ENCODE measurements at places on chromosomes 12 and 14.

- DNase-seq: no peak
These were observed 30.5 kb downstream of the PRKD1 start for GRCh38 chr14:29897181-29897580.

GRCh38 chr12:52011602-52012214, 5.0 kb downstream of the TAMALIN start:
- no peak for DNase-seq

GRCh38 chr12:90305379-90305778, 596.7 kb upstream of the ATP2B1 start:
- no peak for DNase-seq

DNA sequence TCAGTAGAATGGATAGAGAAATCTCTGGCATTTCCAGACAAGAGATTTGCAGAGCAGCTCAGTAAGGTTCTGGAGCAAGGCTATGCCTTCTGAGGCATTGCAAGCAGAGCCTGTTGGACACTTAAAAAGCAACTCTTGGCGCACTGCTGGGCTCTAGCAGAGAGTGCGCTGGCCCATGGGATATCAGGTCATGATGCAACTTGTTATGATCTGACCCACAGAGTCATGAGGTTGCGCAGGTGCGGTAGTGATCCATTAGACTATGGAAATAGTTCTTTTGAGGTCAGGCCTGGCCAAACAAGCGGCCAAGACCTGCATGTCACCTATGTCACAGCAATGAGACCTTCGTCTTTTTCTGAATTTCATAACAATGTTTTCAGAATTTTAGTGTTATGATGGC, 168.6 kb downstream of the TMTC3 start:
- DNase-seq: no peak

DNA sequence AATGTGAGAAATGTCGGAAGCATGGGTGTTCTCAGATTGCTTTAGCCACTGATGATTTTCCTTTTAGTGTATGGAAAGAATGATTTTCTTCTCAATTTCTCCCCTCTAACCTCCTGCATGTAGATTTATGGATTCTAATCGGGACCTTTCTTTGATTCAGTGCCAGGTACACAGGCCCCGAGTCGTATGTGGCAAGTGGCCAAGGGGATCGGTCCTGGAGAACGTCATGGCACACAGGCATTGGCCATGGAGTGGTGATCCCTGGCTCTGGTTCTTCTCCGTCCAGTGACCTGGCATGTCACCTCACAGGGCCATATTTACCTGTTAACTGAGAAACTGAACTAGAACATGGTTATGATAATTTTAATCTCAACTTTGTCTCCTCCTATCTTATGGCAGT, 58.1 kb downstream of the ETV6 start:
- DNase-seq: no peak

DNA sequence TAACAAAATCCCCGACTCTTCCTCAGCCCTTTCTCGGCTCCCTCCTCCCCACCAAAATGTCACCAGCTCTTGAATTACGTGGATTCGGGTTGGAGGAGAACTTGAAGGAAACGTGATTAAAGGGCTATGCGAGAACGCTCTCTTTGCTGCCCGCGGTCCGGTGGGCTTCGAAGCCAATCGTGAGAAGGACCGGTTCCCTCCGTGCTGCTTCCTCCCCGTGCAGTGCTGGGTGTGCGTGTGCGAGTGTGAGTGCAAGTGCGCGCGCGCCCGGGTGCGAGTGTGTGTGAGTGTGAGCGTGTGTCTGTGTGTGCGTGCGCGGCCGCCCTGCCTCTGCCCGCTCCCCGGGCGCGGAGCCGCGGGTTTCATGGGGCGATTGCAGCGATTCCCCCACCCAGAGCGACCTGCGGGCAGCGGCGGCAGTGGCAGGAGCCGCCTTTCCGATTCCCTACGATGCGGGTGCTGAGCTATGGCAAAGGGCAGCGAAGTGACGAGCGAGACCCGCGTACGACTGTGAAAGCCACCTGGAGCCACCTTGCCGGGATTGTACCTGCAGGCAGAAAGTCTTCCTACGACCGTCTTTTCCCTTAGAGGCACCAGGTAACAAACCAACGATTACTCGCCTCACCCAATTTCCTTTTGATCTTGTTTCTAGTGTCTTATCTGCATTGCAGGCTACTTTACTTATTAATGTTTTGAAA, 1.4 kb downstream of the LRFN5 start:
- DNase-seq: no peak

DNA sequence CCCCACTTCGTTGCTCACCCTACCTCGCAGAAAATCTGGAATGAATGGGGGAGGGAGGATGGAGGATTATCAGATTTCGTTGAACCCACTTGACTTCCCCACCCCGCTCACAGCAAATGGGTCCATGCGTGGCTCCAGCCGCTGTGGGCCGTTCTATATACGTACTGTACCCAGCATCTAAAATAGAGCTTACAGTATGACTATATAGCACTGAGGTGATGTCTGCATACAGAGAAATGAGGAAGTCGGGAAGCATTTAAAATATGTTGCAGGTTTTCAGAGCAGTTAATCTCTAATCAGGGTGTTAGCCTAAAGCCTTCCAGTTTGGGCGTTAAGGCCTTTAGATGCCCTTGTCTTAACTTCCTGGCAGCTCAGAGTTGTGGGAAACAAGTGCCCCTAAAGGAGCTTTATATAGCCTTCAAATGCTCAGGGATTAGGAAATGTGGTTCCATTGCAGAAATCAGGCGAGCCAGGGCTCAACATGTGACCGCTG, 1.4 kb downstream of the BICDL1 start:
- no peak for DNase-seq

All from suppressor macrophage (primary cell).